Upper lobe of right lung (tissue), 1 donor: ENCODE measurements at places on chromosomes 2 and 18. TPM values are rescaled to one million over a fixed set of nuclear protein-coding genes. Genes with fewer than 3 reads are reported as not detected.

DNA sequence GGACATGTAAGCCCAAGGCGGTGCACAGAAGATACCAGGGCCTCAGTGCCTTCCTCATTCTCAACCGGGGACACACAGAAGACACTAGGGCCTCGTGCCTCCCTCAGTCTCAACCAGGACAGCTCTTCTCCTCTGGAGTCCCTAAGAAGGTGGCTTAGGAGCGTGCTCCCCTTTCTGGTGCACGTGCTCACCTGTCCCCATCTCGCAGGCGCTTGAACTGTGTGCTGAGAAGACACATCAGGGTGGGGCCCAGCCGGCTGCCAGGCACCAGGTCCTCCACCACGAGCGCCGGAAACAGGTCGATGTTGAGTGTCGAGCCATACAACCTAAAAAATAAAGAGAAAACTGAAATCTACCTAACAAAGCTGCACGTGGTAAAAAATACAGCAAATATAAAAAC, 99.9 kb downstream of the PXDN start:
- peaks cover 13% of the 10 kb centered on the region for H3K36me3 ChIP-seq
- no peak for DNase-seq
- H3K27ac ChIP-seq, result no peak overlapping the region

DNA sequence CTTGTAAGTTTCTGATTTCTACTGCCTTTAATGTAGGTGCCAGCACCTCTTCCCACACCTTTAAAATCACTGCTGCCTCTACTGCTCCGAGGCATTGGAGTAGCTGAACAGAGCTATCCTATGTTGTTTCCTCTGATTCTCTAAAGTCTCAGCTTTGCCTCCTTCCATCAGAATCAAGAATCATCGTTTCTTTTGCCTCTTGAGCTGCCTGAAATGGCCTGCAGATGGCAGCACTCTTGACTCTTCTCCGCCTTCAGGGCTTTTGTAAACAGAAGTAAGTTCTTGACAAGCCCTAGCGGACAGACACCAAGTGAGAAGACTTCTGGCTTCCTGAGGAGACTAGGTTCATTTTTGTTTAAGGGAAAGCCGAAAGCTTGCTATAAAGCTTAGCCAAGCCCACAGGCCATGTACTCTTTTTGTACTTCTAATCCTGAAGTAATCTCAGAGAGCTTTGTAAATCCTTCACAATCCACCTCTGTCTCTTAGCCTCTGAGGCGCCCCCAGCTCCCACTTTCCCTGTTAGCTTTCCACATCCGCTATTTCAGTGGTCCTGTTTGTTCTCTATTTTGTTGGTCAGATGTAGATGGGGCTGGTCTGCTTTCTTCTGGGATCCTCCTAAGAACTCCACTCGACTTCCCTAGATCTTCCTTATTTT, 48.4 kb downstream of the GTF3C3 start:
- H3K4me1 ChIP-seq, result no peaks in the 10 kb centered on the region
- H3K4me3 ChIP-seq, result no peak overlapping the region
- no peak for DNase-seq
- no peaks in the 10 kb centered on the region for H3K36me3 ChIP-seq

- H3K27ac ChIP-seq, result no peak overlapping the region
- H3K36me3 ChIP-seq, result no peaks in the 10 kb centered on the region
- no peaks in the 10 kb centered on the region for H3K27me3 ChIP-seq
- no peak for DNase-seq
These were observed 53.9 kb upstream of the GCFC2 start for GRCh38 chr2:75764611-75765010.

Gene RAB17
- total RNA-seq, result 50.9 TPM

DNA sequence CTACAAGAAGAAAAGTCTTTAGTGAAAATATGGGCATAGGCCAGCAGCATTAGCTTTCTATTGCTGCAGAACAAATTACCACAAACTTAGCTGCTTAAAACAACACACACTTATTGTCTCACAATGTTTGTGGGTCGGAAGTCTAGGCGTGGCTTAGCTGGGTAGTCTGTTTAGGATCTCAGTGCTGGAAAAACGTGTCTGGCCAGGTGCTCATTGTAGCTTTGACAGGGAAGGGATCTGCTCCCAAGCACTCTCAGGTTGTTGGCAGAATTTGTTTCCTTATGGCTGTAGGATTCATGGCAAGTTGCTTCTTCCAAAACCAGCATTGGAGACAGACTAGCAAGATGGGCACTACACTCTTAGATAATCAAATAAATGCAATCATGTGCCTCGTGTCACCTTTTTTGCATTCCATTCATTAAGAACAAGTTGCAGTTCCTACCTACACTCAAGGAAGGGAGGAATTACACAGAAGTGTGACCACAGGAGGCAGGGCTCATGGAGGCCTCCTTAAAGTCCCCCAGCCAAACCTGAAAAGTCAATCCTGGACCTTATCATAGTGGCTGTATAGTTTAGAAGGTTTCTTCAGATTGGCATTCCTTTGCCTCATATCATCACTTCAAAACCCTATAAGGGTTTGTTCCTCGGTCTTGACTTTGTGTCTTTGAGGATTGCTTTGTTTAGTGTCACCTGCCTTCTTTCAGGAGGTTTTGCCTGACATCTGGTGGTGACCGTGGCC, 17.3 kb downstream of the MRPL30 start:
- no peak for DNase-seq
- no peak overlapping the region for H3K4me3 ChIP-seq
- no peaks in the 10 kb centered on the region for H3K4me1 ChIP-seq
- H3K36me3 ChIP-seq, result peaks cover 55% of the 10 kb centered on the region
- no peaks in the 10 kb centered on the region for H3K27me3 ChIP-seq

GRCh38 chr2:209974576-209974975, 27.9 kb upstream of the RPE start:
- no peaks in the 10 kb centered on the region for H3K27me3 ChIP-seq
- H3K27ac ChIP-seq, result no peak overlapping the region
- H3K4me1 ChIP-seq, result no peaks in the 10 kb centered on the region
- no peak for DNase-seq
- no peaks in the 10 kb centered on the region for H3K36me3 ChIP-seq
- H3K4me3 ChIP-seq, result no peak overlapping the region

Gene SPDYA
- total RNA-seq, result 1.5 TPM

GRCh38 chr2:20702563-20702962, 35.6 kb downstream of the GDF7 start:
- no peak overlapping the region for H3K4me3 ChIP-seq
- H3K4me1 ChIP-seq, result peaks cover 9% of the 10 kb centered on the region
- no peaks in the 10 kb centered on the region for H3K27me3 ChIP-seq
- H3K36me3 ChIP-seq, result peaks cover 5% of the 10 kb centered on the region
- no peak for DNase-seq
- no peak overlapping the region for H3K27ac ChIP-seq

Gene HOXD12
- total RNA-seq, result not detected

GRCh38 chr18:26312199-26312598, 86.0 kb downstream of the TAF4B start:
- H3K27ac ChIP-seq, result no peak overlapping the region
- no peak for DNase-seq
- H3K27me3 ChIP-seq, result no peaks in the 10 kb centered on the region
- H3K4me1 ChIP-seq, result no peaks in the 10 kb centered on the region
- no peak overlapping the region for H3K4me3 ChIP-seq
- H3K36me3 ChIP-seq, result no peaks in the 10 kb centered on the region

DNA sequence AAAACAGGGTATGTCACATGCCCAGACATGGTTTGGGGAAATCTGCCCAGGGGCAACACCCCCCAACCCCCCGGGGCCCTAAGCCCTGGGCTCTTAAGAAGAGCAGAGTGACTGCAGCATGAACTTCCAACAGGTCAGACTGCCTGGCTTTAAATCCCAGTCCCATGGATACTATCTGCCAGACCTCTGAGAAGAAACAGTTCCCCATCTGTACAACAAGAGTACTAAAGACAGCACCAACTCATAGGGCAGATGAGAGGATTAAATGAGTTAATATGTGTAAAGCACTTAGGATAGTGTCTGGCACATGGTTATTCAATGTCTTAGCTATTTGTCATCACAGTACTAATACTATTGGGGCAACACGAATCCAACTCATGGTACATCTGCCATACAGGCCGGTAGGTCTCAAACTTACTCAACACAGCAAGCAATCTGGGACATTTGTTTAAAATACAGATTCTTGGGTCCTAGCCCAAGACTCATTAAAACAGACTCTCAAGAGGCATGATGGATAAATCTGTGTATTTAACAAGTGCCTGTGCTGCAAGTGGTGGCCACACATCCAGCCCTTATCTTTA, 23.4 kb downstream of the CDH2 start:
- H3K27ac ChIP-seq, result no peak overlapping the region
- DNase-seq, result no peak
- H3K4me1 ChIP-seq, result no peaks in the 10 kb centered on the region
- H3K36me3 ChIP-seq, result no peaks in the 10 kb centered on the region

DNA sequence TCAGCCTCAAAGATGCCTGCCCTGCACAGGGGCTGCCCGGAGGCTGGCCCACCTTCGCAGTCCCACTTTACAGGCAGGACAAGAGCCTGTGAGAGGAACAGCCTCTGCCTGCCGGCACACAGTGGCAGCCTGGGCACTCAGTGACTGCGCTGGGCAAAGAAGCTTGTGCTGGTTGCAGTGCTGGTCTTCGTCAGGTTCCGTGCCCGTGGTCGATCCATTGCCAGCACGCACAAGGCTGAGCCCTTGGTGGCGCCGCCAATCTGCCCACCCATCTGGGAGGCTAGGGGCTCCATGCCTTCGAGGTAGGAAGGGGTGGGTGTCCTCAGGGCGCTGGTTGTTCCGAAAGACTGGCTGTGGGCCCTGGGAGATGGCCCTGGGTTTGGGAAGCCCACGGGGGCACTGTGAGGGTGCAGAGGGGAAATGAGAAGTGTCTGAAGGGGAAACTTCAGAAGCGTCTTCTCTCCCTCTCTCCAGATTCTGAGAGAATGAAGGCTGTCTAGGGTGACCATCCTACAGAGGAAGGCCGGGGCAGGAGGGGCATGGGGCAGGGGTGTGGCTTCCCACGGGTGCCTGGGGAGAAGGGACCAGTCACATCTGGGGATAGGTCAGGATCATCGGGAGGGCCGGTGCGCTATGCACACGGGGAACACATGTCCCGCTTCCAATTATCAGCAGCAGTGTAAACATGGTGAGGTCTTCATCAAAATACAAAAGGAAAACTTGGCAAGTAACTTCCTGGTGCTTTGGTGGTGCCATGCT, 49.1 kb upstream of the HS6ST1 start:
- H3K4me3 ChIP-seq, result no peak overlapping the region
- no peak overlapping the region for H3K27ac ChIP-seq
- DNase-seq, result peak; percentile 56
- no peaks in the 10 kb centered on the region for H3K36me3 ChIP-seq
- H3K4me1 ChIP-seq, result peaks cover 14% of the 10 kb centered on the region

DNA sequence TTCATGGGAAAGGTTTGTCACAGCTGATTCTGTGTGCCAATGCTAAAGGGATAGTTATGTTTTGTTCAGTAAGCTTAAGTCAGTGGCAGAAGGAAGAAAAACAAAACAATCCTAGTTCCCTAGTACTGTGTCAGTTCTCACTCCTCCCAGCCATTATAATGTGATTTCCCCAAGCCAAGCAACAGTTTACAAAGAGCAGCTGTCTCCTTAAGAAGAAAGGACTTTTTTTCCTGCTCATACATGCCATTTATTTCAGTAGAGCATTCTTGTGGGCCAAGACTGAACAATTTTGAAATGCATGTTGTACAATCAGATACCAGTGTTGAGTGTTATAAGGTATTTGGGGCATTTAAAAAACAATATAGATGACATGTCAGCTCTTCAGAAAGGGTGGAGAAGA, 52.1 kb downstream of the NEMP2 start:
- no peaks in the 10 kb centered on the region for H3K27me3 ChIP-seq
- peaks cover 11% of the 10 kb centered on the region for H3K4me1 ChIP-seq
- no peak overlapping the region for H3K4me3 ChIP-seq
- no peak for DNase-seq
- no peak overlapping the region for H3K27ac ChIP-seq

- H3K36me3 ChIP-seq, result no peaks in the 10 kb centered on the region
- no peak overlapping the region for H3K4me3 ChIP-seq
- no peak for DNase-seq
- H3K27ac ChIP-seq, result no peak overlapping the region
- no peaks in the 10 kb centered on the region for H3K27me3 ChIP-seq
These were observed 47.7 kb upstream of the TMEM247 start for GRCh38 chr2:46431481-46432235.

- no peaks in the 10 kb centered on the region for H3K27me3 ChIP-seq
- no peaks in the 10 kb centered on the region for H3K36me3 ChIP-seq
- no peak for DNase-seq
- H3K27ac ChIP-seq, result peak overlapping the region; percentile 51
These were observed 104.0 kb downstream of the SMAD2 start for GRCh38 chr18:47826157-47827074.

- no peaks in the 10 kb centered on the region for H3K27me3 ChIP-seq
- peaks cover 17% of the 10 kb centered on the region for H3K4me1 ChIP-seq
- no peaks in the 10 kb centered on the region for H3K36me3 ChIP-seq
- no peak overlapping the region for H3K4me3 ChIP-seq
These were observed 73.9 kb downstream of the ARL4C start for GRCh38 chr2:234422981-234423431.

GRCh38 chr2:7241041-7241745, 324.0 kb downstream of the RNF144A start:
- no peaks in the 10 kb centered on the region for H3K27me3 ChIP-seq
- no peak for DNase-seq
- H3K36me3 ChIP-seq, result no peaks in the 10 kb centered on the region
- no peak overlapping the region for H3K4me3 ChIP-seq
- H3K27ac ChIP-seq, result no peak overlapping the region

Gene TUBA3E
- total RNA-seq, result not detected

Gene NT5DC4
- total RNA-seq, result not detected

Gene RNASEH1
- 18.6 TPM for total RNA-seq

DNA sequence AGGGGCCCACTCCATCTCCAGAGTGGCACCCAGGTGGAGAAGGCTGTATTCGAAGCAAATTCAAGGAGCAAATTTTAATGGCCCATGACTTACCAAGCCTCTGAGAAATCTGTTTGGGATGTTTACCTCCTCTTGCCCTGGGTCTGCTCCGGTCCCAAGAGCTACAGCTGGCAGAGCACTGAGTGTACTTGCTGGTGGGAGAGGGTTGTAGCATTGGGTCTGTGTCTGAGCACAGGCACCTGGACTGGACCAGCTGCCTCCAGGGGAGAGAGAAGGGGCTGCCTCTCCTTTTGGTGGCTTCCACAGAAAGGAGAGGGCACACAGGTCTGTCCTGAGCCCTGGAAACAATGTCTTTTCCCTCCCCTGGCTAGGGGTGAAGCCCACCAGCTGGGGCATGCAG, 9.8 kb downstream of the EN1 start:
- H3K27me3 ChIP-seq, result peaks cover 98% of the 10 kb centered on the region
- peaks cover 15% of the 10 kb centered on the region for H3K4me1 ChIP-seq
- no peak overlapping the region for H3K27ac ChIP-seq
- DNase-seq, result no peak
